Activated naive CD8-positive, alpha-beta T cell treated with anti-CD3 and anti-CD28 coated beads, Interleukin-2, amount 50 U/mL, for 16 hours (primary cell): ENCODE measurements at places on chromosomes 13 and 19.
A peak's percentile ranks its signal among the peaks of the same experiment; 100 is the strongest.

- DNase-seq, result peak; percentile 70
Measured at GRCh38 chr19:17488593-17489391, 18.5 kb downstream of the SLC27A1 start.

DNA sequence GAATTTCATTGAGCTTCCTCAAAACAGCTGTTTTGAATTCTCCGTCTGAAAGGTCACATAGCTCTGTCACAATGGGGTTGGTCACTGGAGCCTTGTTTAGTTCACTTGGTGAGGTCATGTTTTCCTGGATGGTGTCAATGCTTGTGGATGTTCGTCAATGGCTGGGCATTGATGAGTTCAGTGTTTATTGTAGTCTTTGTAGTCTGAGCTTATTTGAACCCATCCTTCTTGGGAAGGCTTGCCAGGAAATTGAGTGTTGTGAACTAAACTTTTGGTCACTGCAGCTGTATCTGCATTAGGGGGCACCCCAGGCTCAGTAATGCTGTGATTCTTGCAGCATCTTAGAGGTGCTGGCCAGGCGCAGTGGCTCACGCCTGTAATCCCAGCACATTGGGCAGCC, 22.0 kb downstream of the BLOC1S3 start:
- DNase-seq, result no peak

DNA sequence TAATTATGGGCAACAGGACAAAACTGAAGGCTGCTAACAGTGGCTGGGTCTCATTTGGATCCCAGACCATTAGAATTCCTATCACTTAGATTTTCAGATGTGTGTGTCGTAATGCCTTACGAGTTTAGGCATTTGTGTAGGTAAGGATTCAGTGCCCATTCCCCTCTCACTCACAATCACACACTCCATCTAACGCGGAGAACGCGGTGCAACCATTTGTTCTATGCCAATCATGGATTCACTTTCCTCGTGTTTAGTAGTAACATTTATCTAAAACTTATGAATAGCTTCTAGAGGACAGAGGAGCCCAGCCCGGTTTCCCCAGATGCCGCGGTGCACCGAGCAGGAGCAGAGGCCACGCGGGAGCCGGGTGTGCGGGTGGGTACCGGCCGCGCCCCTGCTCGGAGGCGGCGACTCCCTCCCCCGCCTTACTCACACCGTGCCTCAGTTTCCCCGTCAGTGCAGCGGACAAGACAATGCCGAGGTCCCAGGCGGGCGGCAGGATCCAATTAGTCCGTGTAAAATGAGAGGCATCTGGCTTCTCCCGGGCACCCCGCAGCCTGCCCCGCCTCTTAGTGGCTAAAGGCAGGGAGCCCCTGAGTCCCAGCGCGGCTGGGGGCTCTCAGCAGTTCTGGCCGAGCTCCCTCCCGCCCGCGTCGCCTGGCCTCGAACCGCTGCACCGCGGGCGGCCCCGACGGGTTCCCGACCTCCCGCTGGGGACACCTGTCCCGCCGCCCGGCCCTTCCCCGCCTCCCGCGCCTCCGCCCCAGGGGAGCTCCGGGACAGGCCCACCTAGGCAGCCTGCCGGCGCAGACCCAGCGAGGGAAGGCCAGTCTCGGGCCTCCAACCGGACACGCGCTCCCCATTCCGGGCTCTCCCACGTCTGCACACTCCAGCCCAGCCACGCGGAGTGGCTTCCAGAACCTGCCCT, 5.9 kb upstream of the C1QTNF9B start:
- DNase-seq, result no peak

- DNase-seq, result no peak
Measured at GRCh38 chr13:31896427-31896826, 135.1 kb upstream of the FRY start.

DNA sequence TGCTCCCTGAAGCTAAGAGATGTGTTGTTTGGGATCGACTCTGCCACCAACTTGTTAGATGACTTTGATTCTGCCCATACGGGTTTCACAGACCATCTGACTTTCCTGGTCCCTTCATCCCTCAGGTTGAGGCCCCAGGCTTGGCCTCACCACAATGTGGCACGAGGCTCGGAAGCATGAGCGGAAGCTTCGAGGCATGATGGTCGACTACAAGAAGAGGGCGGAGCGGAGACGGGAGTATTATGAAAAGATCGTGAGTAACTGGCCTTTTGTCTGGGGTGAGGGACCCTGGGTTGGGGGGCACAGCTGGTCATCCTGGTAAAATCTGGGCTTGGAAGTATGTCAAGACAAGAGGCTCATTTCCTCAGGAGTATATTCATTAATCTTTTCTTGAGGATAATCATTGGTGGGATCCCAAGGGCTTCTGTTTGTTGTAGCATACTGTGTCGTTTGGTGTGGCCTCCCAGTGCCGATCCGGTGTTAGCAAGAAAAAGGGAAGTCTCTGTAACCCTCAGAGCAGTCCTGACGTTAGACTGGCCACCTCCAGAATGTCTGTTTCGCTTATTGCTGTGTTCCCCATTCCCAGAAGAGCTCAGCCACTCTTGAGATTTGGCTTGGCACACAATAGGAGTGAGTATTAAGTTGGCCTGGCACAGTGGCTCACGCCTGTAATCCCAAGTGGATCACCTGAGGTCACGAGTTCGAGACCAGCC, 1.4 kb downstream of the CLASRP start:
- no peak for DNase-seq

DNA sequence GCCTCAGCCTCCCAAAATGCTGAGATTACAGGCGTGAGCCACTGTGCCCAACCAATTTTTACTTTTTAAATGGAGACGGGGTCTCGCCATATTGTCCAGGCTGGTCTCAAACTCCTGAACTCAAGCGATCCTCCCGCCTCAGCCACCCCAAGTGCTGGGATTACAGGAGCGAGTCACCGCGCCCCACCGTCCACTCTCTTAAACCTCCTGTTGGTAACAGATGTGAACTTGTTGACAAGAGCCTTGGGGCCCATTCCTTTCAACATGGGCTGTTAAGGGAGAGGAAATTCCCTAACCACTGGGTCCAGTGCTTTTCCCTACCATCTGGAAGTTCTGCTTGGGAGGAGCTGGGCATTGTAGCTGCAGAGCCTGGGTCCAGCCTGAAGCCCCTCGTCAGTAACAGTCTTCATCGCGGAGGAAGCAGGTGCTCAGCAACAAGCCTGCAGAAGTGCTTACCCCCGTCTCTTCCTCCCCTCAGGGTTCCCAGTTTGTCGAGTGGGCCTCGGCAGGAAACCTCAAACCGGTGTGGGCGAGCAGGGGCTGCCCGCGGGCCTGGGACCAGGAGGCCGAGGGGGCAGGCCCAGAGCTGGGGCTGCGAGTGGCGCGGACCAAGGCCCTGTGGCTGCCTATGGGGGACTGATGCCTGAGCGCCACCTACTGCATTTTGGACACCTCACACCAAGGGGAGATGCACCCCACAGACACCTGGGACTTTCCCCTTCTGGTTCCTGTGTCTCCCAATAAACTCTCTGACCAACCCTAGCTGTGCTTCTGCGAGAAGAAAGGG, 4.0 kb upstream of the FLT3LG start:
- no peak for DNase-seq

DNA sequence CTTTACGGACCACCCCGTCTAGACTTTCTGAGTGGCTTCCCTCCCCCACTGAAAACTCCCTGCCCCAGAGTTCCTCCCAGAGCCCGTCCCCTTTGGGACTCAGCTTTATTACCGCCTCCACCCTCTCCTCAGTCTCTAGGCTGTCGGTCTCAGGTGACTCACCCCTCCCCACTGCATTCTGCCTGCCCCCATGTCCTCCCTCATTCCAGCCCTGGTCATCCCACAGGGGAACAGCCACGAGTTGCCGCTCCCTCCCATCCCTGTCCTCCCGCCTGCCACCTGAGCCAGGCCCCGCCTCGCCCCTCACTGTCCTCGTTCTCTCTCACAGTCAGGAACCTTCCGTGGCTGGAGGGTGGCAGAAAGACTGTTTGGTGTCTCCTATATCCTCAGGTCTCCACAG, 57.3 kb downstream of the SMARCA4 start:
- DNase-seq, result no peak

- DNase-seq, result no peak
Measured at GRCh38 chr19:57057036-57057686, 62.6 kb upstream of the USP29 start.

DNA sequence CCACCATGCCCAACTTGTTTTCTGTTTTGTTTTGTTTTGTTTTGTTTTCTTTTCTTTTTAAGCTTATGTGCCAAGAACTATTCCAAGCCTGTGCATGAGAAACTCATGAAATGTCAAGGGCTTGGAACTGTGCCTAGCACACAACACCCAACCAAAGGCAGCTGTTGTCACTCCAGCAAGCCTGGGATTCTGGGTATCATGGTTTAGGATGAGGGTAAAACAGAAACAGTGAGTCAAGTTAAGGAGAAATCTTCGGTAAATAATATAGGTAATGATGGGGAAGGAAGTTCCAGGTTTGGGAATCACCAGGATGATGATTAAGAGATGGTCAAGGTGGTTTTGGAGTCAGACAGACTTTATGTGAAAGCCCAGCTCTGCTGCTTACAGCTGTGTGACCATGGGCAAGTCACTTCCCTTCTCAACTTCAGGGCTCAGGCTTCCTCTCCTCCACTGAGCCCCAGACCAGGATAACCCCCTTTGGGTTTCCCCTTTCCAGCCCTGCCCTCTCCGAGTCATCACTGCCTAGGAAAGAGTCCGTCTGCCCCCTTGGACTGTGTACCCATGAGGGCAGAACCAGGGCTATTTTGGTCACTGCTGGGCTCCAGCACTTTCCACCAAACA, 5.0 kb downstream of the PVR start:
- no peak for DNase-seq

GRCh38 chr13:27969866-27970229, 733 bp upstream of the CDX2 start:
- no peak for DNase-seq

DNA sequence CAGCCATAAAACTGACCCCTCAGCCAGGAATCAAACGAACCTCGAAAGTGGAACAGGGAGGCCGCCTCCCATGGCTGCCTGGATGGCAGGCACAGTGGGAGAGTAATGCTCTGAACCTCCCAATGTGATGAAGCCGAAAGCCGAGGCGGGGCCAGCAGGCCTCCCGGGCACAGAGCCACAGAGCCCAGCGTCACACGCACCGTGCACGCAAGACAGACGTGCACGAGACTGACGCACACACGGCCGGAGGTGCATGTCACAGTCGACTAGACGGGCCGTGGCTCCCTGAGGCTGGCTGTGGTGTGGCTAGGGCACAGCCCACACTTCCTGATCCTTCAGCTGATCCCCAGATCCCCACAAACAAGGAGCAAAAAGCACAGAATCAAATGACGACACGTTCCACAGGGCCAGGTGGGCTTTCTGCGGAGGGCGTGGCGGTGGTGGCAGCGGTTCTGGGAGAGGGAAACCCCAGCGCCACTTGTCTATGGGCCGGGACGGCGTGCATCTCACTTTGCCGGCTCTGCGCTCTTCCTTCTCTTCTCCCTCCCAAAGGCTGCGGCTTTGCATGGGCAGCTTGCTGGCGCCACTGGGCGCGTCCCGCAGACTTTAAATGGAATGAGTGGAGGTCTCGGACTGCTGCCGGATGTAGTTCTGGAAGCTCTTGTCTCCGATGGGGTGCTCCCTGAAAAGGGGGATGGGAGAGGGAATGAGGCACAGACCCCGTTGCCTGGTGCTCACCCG, 5.0 kb upstream of the C13orf46 start:
- DNase-seq, result no peak

DNA sequence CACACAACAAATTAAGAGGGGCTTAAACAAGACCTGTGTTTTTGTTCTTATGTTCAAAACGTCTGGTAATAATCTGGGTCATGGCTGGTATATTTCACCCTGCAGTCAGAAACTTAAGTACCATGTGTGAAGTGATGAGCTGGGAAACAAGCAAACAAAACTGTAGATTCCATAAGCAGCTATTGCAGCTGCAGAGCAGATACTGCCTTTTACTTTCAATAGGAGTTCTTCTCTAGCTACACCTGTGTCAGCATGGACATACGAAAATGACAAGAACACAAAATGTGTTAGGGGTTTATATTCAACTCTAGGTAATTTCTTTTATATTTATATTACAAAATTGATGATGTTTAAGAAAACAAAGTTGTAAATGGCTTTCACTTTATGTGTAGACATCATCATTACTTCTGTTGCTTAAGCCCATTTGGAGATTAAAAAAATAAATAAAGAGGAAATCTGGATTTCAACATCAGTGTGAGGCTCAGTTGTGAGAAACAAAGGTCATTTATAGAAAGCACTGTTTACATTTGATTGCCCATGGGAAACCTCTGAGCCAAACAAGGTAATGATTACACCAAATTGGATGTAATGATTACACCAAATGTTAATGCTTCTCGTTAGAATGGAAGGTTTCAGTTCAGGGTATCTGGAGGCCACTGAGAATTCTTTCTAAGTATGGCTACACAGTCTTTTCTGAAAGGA, 451.0 kb upstream of the SLC10A2 start:
- no peak for DNase-seq

DNA sequence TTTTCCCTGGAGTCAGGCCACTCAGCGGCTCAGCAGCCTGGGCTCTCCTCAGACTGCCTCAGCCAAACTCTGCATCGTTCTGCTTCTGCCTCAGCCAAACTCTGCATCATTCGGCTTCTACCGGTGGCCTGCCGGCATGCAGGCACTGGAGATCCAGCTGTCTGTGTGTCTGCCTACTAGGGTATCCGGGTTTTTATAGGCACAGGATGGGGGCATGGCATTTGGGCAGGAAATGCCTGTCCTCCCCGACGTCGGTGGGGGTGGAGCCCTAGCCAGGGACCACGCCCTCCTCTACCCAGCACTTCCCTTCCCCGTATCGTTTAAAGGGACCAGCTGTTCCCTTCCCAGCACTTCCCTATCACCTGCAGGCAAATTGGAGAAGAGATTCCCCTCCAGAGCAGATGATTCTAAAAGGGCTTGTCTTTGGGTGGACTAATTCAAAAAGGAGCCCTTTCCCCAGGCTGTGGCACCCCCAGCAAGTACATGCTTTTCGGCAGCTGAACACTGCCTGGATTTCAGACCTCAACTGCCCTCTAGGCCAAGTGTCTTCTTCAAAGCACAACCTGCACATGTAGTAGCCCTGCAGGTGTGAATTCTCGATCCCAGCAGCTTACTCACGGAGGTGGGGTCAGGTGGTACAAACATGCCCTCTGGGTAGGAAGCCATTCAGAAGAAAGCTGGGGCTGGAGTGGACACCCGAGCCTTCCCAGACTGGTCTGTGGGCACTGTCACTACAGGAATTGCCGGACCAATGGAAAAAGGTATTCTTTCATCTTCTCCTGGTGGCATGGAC, 25.4 kb upstream of the GPR12 start:
- DNase-seq, result peak; percentile 9

DNA sequence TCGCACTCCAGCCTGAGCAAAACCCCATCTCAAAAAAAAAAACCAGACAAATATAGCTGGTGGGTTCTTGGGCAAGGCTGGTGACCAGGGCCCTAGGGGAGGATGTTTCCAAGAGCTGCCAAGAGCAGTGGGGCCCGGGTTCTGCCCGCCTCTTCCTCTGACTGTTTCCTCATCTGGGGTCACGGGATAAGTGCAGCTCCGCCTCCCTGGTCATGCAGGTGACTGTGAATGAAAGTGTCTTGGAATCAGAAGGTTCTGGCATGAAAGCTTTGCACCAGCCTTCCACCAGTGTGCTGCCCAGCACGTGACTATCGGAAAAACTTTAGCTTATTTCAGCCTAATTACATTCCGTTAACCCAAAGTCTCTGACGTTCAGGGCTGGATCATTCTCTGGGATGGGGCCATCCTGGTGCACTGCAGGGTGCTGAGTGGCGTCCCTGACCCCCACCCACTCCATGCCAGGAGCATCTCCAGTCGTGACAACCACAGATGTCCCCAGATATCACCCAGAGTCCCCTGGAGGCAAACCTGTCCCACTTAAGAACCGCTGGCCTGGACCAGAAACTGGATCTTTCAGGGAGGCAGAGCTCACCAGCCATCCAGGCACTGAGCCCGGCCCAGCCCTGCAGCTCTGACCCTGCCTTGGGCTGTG, 85.6 kb downstream of the GNG7 start:
- no peak for DNase-seq

- DNase-seq, result no peak
Measured at GRCh38 chr19:16856091-16856490, 26.9 kb downstream of the SIN3B start.
